ENCODE measurements at places on chromosomes 7 and 10.
A peak's percentile ranks its signal among the peaks of the same experiment; 100 is the strongest.

DNA sequence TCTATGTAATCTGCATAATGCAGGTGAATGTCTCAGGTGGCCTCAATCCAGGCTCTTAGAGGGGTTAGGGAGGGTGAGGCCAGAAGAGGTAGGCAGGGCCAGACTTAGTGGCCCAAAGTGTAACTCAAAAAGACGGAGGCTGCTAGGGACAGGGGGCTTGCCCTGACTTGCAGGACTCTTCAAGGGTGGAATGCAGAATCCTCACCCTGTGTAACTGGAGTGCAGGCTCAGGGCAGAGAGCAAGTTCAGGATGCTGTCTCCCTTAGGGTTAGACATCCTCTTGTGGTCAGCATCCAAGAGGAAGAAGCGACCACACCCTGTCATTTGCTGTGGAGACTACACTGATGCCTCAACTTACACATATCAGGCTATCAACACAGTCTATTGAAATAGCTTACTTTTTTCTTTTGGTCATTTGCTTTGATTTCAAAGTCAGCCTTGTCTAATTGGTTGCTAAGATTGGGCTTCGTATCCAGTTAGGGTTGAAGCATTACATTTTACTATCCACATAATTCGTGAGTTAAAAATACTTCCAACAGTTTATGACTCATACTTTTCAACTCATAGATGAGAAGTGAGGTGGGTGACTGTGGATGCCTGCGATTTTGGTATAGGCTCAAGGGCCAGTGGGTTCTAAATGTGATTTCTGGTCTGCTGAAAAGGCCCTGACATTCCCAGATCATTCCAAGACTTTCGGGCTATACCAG lies 563.6 kb downstream of the SUGCT start:
- no peak for DNase-seq

GRCh38 chr7:33764752-33765451 lies 140.4 kb upstream of the BMPER start:
- peak; percentile 44 for DNase-seq

GRCh38 chr10:121242741-121243608 lies 355.3 kb downstream of the FGFR2 start:
- no peak for DNase-seq

GRCh38 chr10:119320981-119321380 lies 113.6 kb downstream of the GRK5 start:
- no peak for DNase-seq

DNA sequence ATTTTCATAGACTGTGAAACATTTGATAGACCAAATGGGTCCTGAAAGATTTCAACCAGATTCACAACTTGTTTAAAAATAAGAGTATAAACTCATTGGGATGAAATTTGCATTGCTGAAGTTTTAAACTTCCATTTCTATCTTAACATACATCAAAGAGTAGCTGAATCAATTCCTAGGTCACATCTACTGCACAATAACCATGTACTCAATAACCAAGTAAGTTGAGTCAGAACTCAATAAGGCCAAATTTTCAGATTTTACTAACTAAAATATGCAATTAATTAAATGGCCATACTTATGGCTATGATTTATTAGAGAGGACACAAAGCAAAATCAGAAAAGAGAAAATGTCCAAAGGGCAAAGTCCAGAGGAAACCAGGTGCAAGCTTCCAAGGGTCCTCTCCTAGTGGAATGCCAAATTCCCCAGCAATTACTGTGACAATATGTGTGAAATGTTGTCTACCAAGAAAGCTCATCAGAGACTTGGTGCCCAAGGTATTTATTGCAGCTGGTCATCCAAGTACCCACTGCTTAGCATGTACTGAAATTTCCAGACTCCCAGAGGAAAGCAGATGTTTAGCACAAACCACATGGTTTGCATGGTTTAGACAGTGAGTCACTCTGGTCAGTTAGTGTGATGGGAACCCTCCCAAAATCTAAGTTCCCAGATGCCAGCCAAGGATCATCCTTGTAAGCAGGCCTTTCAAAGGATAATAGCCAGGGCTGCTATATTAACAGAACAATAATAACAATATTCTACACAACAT lies 238.9 kb downstream of the IPMK start:
- no peak for DNase-seq

All from HEK293T (cell line).